Stimulated activated CD8-positive, alpha-beta memory T cell treated with anti-CD3 and anti-CD28 coated beads, Interleukin-4, amount 100 ng/mL, for 1 hour (primary cell): ENCODE measurements at places on chromosomes 6 and 20.

DNA sequence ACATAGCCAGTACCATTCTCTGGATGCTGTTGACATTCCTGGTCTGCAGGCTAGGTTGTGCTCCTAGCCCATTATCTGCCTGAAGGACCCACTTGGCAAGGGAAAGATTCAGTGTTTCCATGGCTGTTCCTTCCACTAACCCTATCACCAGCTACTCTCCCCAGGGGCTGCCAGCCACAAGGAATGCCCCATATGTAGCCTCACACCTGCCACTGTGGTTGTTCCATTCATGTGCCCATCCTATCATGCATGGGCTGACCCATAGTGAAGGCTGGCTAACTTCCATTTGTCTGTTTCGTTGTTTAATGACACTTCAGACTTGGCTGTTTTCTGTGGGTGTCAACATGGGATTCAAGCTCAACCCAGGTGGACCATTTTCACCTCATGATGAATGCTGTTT is 25.6 kb upstream of the HLA-A start:
- DNase-seq, result no peak

- no peak for DNase-seq
These were observed 210.8 kb downstream of the ARHGAP18 start for GRCh38 chr6:129498950-129499842.

GRCh38 chr6:104050455-104050854 is 809.3 kb downstream of the HACE1 start:
- no peak for DNase-seq

GRCh38 chr20:59848182-59848581 is 85.3 kb downstream of the SYCP2 start:
- no peak for DNase-seq

- DNase-seq, result no peak
These were observed 39.5 kb upstream of the VAPB start for GRCh38 chr20:58349570-58349969.

- no peak for DNase-seq
These were observed 256 bp downstream of the CDK19 start for GRCh38 chr6:110815015-110815410.

DNA sequence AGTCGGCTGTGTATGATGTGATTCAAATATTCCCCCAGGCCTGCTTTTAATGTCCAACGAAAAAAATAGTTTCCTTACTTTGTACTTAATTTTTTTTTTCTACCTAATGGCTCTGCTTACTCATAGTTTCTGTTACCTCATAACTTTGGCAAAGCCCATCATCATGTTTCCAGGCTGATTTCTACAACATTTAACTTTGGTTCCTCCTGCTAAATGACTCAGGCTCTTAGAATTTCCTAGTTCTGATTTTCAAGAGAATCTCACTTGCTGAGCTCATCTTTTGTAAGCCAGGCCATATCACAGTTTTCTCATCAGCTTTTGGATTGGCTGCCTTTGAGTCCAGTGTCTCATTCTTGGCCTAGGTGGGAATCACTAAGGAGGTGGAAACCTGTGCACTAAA is 323.1 kb downstream of the HDGFL1 start:
- no peak for DNase-seq

- DNase-seq, result no peak
These were observed 269.3 kb downstream of the TBC1D7 start for GRCh38 chr6:13059026-13059425.

DNA sequence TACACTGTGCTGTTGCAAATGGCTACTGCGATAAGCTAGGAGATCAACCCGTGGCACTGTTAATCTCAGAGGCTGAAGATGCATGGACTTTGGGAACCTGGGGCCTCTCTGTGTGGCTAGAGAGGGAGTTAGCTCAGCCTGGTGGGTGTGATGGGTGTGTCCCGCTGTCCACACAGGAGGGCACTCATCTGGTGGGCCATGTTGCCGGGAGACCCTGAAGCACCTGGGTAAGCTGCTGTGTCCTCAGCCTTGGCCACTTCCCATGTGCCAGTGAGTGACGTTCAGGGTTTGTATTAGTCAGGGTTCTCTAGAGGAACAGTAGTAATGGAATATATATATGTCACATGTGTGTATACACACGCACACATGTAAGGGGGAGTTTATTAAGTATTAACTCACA is 132.7 kb downstream of the ERMARD start:
- no peak for DNase-seq

- no peak for DNase-seq
These were observed 5.4 kb downstream of the TRIM26 start for GRCh38 chr6:30207619-30208295.

- DNase-seq, result no peak
These were observed 103.4 kb downstream of the MRPL14 start for GRCh38 chr6:44023586-44024454.

DNA sequence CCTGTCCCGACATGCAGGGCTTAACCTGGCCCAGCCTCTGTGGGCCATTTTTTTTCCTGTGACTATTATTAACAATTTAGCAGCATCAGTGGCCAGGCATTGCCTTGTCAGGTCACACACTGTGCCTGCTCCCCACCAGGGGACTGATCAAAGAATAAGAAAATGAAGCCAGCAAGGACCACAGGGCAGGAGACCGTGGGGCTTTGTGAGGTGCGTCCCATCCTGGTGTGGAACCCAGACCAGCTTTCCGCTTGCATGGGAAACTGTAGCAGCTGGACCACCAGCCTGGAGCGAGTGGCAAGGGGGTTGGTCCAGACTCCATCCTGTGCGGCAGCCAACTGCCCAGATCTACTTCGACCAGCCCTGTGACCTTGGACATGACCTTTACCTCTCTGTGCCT is 218.3 kb downstream of the ANKRD60 start:
- DNase-seq, result no peak

- DNase-seq, result no peak
These were observed 291.2 kb downstream of the CDH26 start for GRCh38 chr20:60249436-60249835.

GRCh38 chr6:135675862-135676261 is 175.6 kb upstream of the PDE7B start:
- no peak for DNase-seq

DNA sequence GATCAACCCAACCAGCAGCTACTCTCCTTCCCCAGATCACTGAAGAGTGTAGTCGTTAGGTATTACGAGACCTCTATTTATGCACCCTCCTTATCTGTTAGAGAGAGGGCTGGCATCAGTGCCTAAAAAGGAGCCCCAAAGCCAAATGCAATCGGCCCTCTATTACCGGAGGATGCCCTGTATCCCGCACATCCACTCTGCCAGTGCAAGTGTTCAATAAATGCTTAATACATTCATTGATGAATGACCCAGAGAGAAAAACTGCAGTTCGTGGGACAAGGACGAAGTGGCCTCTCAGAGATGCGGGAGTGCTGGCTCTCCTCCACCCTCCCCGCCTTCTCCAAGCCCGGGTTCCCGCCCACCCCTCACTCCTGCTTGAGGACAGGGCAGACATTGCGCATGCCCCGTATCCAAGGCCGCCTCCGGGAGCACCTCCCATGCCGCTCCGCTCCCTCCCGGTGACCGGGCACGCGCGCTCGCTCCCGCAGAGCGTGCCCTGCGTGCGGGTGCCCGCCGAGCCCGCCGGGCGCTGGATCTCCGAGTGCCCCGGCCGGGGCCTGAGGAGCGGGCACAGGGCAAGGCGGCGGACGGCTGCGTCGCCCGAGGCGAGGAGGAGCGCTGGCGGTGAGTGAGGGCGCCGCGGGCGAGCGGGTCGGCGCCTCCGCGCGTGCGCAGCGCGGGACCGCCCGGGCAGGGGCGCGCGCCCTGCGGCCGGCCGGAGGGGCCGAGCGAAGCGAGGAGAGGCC is 27.2 kb upstream of the BTBD3 start:
- no peak for DNase-seq

GRCh38 chr6:154380741-154381140 is 24.1 kb upstream of the IPCEF1 start:
- DNase-seq, result no peak

DNA sequence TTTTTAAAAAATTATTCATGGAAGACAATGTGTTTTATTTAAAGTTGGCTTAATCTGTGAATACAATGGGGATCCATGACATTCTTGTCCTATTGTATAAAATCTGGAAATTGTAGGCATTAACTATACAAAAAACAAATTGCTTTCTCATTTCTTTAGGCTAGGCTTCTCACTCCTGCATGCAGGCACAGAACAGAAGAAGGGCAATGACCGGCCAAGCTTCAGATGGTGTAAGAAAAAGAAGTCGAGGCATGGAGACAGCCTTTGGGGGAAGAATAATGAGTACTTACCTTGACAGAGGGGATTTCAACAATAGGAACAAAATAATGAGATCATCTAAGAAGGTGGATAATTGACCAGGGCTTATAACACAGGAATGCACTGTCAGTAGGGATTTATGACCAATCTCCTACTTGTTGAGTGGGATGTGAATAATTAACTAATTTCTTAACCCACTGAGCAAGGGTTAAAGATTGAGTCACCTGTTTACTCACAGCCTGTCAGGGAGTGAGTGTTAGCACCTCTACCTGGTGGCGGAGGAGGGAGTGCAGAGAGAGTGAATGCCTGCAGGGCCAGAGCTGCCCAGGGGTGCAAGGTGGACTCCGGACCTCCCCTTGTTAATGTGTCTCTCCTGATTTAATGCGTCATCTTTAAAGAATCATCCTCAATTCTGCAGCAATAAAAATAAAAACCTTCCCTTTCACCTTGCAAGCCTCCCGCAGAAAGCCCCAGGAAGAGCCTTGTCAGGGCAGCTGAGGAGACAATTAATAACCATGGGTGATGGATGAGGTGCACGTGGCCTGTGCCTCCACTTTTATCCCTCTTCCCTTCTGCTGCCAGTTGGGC is 3.9 kb downstream of the SLC22A2 start:
- DNase-seq, result no peak

DNA sequence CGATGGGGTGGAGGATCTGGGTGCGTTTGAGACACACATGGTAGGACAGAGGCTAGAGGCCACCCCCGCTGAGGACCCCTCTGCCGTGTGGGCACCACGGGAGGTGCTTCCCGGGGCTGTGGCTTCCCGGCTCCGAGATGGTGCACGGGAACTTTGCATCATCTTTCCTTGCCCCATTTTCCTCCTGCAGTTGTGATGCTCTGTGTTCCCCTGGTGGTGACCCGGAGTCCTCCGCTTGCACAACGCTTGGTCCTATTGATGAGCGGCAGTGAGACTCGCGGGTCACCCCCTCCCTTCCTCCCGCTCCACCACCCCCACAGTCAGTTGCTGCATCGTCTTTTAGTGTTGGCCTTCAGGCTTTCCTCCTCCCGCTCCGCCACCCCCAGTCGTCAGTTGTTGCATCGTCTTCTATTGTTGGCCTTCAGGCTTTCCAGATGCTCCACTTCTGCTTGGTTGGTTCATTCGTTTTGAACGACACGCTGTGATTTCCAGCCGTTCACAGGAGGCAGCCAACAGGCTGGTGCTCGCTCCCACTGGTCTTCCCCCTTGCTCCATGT is 37.3 kb downstream of the PYGB start:
- no peak for DNase-seq

DNA sequence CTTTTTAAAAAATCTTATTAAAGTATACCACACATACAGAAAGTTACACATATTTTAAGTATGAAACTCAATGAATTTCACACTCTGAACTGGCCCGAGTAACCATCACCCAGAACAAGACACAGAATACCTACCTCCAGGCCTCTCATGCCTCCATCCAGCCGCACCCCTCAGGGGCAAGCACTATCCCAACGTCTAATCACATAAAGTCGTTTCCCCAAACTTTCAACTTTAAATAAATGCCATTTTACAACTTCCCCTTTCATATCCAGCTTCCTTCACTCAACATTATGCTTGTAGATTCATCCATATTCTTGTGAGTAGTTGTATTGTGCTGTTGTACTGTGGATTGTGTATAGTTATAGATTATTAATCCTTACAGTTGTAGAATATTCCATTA is 539.1 kb downstream of the CD83 start:
- DNase-seq, result no peak

DNA sequence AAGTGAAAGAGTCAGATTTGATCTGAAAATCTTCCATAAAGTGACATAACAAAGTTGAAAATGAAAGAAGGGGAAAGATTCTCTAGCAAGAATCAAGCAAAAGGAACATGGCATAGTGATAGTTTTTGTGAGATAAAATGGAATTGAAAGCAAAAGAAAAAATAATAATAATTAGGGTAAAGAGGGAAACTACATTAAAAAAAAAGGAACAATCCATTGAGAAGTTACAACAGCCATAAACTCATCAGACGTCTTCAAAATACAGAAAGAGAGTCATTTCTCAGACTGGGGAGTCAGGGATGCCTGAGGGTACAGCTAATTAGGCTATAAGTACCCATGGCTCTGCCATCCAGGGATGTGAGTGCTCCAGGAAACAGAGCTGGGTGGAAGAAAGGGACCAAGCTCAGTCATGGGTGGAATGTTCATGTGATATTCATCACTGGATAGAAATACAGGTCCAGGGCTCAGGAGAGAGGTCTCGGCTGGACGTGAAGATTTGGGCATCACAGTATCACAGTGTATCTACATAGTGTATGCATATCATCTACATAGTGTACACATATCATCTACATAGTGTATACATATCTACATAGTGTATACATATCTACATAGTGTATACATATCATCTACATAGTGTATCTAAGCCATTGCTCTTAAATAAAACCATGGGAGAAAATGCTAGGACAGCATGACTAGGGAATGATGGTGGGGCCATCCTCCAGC is 29.4 kb downstream of the DUSP22 start:
- DNase-seq, result no peak

- DNase-seq, result no peak
These were observed 238.7 kb upstream of the PRDM1 start for GRCh38 chr6:105847433-105847832.

GRCh38 chr6:8047541-8048292 is 16.5 kb downstream of the BLOC1S5 start:
- no peak for DNase-seq

- no peak for DNase-seq
These were observed 99.3 kb upstream of the NFATC2 start for GRCh38 chr20:51641866-51642265.

- no peak for DNase-seq
These were observed 73.2 kb downstream of the QRSL1 start for GRCh38 chr6:106702451-106703110.

DNA sequence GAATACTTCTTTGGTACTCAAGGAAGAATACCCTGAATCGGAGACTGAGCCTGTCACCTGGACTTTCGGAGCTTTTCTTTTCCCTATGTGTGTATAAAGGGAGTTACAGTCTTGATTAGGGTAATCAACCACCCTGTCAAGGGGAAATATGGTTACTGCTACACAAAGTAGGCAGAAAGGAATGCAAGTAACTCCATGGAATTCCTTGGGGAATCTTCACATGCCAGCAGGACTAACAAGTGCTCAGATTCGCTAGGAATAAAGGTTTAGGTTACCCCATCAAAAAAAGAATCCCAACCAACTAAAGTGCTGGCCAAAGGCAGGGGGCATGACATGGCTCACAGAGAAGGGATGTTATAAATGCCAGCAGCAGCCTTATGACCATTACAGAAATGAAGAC is 10.4 kb downstream of the KCNS1 start:
- no peak for DNase-seq

- no peak for DNase-seq
These were observed 39.9 kb downstream of the MAPK14 start for GRCh38 chr6:36067374-36068011.

DNA sequence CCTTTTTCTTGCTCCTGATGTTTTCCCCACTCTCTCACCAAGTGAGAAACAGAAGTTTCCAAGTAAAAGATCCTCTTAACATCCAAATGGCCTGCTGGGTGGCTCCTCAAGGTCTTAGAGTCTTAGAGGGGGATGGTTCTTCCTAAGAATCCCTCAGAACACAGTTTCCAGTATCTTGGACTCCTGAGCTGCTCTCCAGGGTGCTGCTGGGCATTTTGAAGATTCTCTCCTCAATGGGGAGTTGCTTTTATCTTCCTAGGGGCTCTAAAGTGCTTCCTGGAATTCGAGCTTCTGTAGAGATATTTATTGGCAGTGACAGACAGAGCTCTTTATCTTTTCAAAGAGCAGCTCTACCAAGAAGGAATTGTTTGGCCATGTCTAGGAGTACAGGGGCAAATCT is 70.8 kb upstream of the SLC35B3 start:
- no peak for DNase-seq
